ENCODE measurements at places on chromosomes 3 and 15.
A peak's percentile ranks its signal among the peaks of the same experiment; 100 is the strongest.

DNA sequence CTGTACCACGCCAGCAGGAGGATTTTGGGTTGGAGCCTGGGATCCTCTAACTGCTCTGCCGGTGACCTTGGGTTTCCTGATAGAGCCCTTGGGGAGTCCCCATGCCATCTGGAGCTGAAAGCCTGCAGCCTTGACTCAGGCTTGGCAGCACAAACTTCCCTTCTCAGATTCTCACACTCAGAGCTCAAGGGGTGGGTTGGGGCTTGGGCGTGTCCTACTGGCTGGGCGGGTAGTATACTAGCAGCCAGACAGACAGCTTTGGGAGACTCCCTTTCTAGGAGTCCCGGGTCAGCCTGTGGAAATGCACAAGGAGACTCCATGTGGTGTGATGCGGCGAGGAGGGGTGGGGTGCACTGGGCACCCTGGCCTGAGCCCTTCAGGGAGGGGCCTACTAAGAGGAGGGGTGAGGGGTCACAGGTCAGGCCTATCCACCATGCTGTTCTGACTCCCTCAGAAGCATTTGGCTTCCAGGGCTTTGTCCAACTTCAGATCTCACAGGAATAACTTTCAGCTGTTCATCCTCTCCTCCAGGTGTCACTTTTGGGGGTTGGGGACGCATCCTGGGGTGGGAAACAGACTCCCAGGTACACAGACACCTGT, 21.6 kb upstream of the PLXNA1 start:
- no peak for DNase-seq

GRCh38 chr15:37135225-37135624, 34.9 kb upstream of the MEIS2 start:
- DNase-seq: no peak

DNA sequence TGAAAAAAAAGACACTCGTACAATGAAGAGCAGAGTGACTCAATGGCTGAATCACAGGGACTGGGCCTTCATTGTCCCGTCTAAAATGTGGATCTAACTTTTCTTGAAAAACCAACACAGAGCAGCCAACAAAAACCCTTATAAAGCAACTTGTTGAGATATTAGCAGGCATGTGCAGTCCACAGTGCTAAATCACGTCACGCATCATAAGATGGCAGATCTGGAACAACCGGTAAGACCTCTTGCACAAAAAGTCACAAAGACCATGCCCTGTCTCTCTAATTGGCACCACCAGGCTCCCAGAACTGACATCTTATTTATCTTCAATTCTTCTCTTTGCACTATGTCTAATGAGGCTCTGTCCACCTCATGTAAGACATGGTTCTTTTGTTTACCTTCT, 177.0 kb downstream of the MAGI1 start:
- no peak for DNase-seq

- no peak for DNase-seq
Observed at GRCh38 chr3:8911781-8912180, 51.5 kb downstream of the RAD18 start.

GRCh38 chr3:13053420-13053819, 19.8 kb downstream of the IQSEC1 start:
- DNase-seq: no peak

- peak; percentile 53 for DNase-seq
Observed at GRCh38 chr3:187737368-187738070, 7.7 kb downstream of the BCL6 start.

DNA sequence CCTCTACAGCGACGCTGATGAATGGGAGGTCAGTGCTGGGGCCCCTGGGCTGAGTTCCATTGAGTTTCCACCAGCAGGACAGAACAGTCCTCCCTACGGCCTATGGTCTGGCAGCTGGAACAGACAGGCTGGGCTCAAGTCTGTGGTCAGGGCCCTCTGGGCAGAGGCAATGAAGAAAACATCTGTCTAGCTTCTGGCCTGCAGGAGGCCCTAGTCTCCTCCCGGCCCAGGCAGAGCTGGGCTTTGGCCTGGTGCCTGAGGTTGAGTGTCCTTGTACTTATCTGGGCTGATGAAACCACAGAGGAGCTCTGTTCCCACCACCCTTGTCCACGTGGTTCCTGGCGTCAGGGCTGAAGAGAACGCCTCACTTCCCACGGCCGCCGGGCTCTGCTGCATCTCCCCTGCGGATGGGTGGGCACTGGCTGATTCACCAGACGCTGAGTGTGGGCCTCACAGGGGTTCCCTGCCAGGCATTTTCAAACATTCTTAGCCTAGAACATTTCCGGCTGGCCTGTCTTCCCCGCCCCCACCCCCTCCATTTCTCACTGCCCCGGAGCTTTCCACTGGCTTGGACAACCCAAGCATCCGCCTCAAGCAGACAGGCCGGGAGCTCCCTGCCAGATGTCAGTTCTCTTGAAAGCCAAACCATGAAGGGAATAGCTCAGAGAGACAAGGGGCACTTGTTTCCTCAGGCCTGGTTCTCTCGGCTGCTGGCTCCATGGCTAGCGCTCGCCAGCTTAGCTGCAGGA, 20.3 kb downstream of the PPCDC start:
- peak; percentile 52 for DNase-seq

DNA sequence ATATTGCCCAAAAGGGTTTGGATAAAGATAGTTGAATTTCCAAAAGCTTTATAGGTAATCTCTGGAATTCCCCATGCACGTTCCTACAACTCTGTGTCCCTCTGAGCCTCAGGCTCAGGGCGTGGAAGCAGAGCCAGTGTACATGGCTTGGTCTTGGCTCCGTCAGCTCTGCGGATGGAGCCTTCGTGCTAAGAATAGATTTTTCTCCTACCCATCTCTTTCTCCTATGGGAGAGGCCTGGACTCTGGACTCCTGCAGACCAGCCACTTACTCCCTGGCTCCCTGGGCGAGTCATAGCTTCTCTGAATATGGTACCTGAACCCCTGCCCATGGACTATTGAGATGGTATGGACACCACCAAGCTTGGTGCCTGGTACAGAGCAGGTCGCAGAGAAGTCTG, 99.9 kb downstream of the EEFSEC start:
- DNase-seq: no peak

- no peak for DNase-seq
Observed at GRCh38 chr15:51398626-51399025, 57.2 kb downstream of the GLDN start.

DNA sequence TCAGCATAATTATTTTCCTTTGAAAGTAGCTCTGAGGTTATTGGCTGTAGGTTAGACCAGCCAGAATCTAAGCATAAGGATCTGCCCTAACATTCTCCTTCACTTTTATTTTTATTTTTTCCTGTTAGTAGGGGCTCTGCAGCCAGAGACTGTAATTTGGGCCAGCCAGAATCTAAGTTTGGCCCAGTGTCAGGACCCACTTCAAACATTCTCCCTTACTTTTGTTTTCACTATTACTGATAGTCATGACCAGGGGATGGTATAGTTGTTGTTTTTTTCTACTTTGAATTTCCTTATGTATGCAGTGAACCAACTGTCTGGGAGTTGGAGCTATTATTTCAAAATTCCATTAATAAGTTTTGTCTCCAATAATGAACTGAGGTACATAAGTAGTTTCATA, 121.0 kb upstream of the MBNL1 start:
- no peak for DNase-seq

DNA sequence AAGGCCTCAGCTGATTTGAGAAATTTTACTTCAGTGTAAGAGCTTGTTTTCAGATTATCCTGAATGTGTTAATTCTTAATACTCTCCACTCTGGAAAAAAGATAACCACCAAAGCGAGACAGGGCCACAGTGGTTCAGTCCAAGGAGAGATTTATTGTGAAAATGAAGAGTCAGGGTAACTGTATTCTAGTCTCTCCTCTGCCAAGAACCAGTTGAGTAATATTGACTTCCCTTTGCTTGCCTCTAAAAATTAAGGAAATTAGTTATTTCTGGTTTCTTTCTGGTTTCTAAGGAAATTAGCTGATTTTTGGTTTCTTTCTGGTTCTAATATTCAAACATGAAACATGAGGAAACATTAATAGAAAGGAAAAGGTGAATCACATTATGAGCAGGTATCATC, 34.9 kb downstream of the PPP1R2 start:
- no peak for DNase-seq

- no peak for DNase-seq
Observed at GRCh38 chr3:177837951-177838655, 640.8 kb upstream of the TBL1XR1 start.

DNA sequence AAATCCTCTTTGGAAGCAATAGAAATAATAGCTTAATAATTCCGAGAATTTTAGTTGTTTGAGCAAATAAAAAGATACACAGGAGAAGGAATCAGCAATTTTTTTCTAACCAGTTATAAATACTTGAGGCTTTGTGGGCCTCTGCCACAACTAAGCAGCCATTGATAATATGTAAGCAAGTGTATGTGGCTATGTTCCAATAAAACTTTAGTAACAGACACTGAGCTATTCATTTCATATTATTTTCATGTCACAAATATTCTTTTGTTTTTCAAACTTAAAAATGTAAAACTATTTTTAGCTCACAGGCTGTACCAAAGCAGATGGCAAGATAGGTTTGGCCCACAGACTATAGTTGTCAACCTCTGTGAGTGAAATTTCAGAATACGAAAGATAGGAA, 85.7 kb downstream of the MSL2 start:
- no peak for DNase-seq

GRCh38 chr3:70150599-70150998, 151.1 kb downstream of the SAMMSON start:
- no peak for DNase-seq

All from activated B cell treated with CpG ODN at 0.5 μM for 24 hours (primary cell).